ENCODE measurements at places on chromosomes 16 and 17. TPM values are rescaled to one million over a fixed set of nuclear protein-coding genes. Genes with fewer than 3 reads are reported as not detected.

DNA sequence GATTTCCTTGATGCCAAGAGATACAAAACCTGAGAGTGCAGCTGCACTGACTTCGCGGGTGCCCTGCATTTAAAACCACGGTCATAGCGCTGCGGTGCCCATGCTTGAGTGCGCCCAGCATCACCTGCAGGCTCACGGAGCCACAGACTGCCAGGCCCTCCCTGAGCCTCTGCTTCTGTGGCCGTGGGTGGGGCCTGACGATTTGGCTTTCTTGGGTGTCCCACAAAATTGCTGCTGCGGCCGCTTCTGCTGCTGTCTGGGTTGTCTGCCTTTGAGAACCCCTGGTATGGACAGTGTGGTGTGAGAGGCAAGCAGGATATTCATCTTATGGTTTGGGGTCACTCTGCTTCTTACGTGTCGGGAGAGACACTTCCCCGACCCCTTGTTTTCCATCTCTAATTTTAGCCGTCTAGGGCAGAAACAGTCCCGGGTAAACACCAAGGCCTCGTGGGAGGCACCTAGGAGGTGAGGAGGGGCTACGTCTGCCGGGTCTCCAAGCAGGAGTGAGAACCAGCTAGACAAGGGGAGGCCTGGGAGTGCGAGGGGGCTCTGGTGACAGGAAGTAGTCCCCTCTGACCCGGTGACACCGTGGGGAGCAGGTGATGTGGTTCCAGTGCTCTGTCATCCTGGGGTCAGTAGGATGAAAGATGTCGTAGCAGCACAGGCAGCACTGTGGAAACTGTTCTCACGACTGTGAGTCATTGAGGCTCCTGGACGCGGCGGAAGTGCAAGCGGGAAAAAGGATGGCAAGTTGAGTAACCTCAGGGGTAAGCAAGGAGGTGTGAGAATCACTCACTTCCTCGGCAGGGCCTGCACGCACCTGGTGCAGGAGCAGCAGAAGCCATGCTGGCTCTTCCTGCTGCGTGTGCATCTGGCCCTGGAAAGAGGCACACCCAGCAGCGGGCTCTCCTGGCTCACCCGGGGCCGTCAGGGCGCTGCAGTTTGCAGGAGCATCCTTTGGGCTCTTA lies 176.3 kb downstream of the RPTOR start:
- no peak overlapping the region for H3K27ac ChIP-seq
- no peaks in the 10 kb centered on the region for H3K36me3 ChIP-seq
- H3K4me1 ChIP-seq: peaks cover 3% of the 10 kb centered on the region
- no peak overlapping the region for H3K4me3 ChIP-seq
- H3K27me3 ChIP-seq: no peaks in the 10 kb centered on the region

DNA sequence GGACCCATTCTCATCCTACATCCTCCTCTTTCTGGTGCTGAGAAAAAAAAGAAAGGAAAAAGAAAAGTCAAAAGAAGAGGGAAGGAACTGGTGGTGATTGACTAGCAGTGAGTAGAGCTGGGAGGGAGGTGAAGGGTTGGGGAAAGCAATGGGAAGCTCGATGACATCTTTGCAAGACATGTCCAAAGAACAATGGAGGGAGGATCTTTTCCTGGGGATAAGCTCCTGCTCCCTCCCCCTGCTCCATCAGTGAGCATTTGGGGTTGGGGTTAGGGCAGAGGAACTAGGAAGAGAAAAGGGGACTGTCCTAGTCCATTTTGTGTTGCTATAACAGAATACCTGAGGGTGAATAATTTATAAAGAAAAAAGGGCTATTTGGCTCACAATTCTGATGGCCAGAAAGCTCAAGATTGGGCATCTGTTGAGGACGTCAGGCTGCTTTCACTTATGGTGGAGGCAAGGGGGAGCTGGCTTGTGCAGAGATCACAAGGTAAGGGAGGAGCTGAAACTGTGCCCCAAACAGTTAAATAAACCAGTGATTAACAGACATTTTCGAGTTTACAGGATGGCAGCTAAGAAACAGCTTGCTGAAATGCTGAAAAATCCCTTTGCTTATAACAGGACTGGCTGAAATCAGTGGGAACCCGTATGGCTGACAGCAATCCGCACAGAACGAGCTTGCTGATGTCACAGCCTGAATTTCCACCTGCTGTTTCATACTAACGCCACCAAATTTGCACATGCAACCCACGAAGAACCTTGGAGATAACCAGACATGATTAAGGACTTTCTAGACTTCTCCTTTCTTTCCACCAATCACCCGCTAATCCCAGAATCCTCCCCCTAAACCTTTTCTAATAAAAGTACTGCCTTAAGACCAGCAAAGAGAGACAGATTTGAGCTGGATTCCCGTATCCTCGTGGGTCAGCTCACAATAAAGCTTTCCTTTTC lies 1.6 kb upstream of the ODF4 start:
- H3K36me3 ChIP-seq: no peaks in the 10 kb centered on the region
- H3K4me1 ChIP-seq: no peaks in the 10 kb centered on the region
- no peak for DNase-seq
- H3K27me3 ChIP-seq: no peaks in the 10 kb centered on the region

DNA sequence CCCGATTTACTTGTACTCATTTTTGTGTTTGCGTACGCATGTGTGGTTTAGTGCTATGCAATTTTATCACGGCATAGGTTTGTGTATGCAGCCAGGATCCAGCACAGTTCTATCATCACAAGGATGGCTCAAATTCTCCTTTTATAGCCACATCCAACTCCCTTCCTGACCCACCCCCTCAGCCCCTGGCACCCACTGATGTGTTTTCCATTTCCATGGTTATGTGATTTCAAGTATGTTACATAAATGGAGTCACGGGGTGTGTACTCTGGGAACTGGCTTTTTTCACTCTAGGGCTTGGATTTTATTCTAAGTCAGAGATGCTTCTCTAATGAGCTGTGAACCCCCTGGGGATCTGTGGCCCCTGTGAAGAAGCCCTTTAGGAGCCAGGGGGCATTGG lies 16.8 kb downstream of the IL4R start:
- H3K27ac ChIP-seq: no peak overlapping the region
- H3K27me3 ChIP-seq: no peaks in the 10 kb centered on the region
- H3K4me3 ChIP-seq: no peak overlapping the region
- H3K36me3 ChIP-seq: peaks cover 17% of the 10 kb centered on the region
- H3K4me1 ChIP-seq: peaks cover 9% of the 10 kb centered on the region

The CDH13 gene
- total RNA-seq: 1.5 TPM

The HES7 gene
- 0.33 TPM for total RNA-seq

GRCh38 chr17:20273741-20274500 lies 193.4 kb downstream of the LGALS9B start:
- H3K27me3 ChIP-seq: no peaks in the 10 kb centered on the region
- H3K4me1 ChIP-seq: no peaks in the 10 kb centered on the region
- no peak for DNase-seq
- H3K36me3 ChIP-seq: peaks cover 17% of the 10 kb centered on the region
- H3K4me3 ChIP-seq: no peak overlapping the region

The MYCBPAP gene
- 1.7 TPM for total RNA-seq

- no peaks in the 10 kb centered on the region for H3K4me1 ChIP-seq
- no peaks in the 10 kb centered on the region for H3K27me3 ChIP-seq
- no peak for DNase-seq
- peaks cover 13% of the 10 kb centered on the region for H3K36me3 ChIP-seq
Observed at GRCh38 chr17:63381101-63381729, 64.9 kb downstream of the CYB561 start.

GRCh38 chr16:35255816-35256215 lies 1796.4 kb downstream of the TP53TG3F start:
- DNase-seq: no peak
- H3K27me3 ChIP-seq: no peaks in the 10 kb centered on the region
- no peak overlapping the region for H3K27ac ChIP-seq
- H3K4me3 ChIP-seq: no peak overlapping the region

- no peaks in the 10 kb centered on the region for H3K4me1 ChIP-seq
- DNase-seq: no peak
- H3K27me3 ChIP-seq: no peaks in the 10 kb centered on the region
- peaks cover 6% of the 10 kb centered on the region for H3K36me3 ChIP-seq
- no peak overlapping the region for H3K27ac ChIP-seq
Observed at GRCh38 chr16:17002565-17002964, 468.2 kb downstream of the XYLT1 start.

DNA sequence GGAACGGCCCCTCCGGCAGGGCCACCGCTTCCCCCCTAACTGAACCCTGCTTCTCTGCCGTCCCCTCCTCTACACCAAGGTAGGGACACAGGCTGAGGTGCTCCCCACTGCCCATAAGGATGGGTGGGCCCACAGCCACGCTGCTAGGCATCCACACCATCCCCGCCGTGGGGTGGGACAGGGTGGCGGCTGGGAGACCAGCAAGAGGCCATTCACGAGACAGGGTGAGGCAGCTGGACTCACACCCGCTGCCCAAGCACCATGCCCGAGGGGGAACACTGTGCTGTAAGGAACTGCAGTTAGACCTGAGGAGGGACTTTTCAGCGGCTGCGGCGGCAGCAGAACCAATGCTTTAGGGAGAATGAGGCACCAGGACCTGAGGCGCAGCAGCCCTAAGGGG lies 47.5 kb upstream of the RRN3 start:
- no peak overlapping the region for H3K4me3 ChIP-seq
- no peaks in the 10 kb centered on the region for H3K4me1 ChIP-seq
- no peaks in the 10 kb centered on the region for H3K36me3 ChIP-seq
- H3K27ac ChIP-seq: no peak overlapping the region
- no peak for DNase-seq

- no peak overlapping the region for H3K27ac ChIP-seq
- H3K4me1 ChIP-seq: no peaks in the 10 kb centered on the region
- no peaks in the 10 kb centered on the region for H3K27me3 ChIP-seq
- DNase-seq: no peak
Observed at GRCh38 chr17:17129466-17129865, 76.7 kb downstream of the PLD6 start.

- DNase-seq: no peak
- H3K27ac ChIP-seq: no peak overlapping the region
- no peaks in the 10 kb centered on the region for H3K27me3 ChIP-seq
- H3K4me1 ChIP-seq: no peaks in the 10 kb centered on the region
- H3K36me3 ChIP-seq: peaks cover 1% of the 10 kb centered on the region
Observed at GRCh38 chr16:9049241-9049640, 42.2 kb upstream of the HAPSTR1 start.

The ZNF287 gene
- total RNA-seq: 7.1 TPM

DNA sequence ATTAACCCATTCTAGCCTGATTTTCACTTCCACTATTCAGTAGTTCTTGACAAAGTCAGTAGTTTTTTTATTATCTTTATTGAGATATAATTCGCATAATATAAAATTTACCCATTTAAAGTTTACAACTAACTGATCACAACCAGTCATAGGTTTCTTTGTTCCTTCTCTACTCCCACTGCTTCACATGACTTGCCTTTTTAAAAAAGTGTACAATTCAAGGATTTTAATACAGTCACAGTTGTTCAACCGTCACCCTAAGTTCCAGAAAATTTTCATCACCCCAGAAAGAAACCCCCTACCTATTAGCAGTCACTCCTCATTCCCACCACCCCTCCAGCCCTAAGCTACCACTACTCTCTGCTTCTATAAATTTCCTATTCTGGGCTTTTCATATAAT lies 162.5 kb downstream of the TRIM37 start:
- no peak overlapping the region for H3K27ac ChIP-seq
- no peaks in the 10 kb centered on the region for H3K27me3 ChIP-seq
- DNase-seq: no peak
- H3K4me3 ChIP-seq: no peak overlapping the region

- no peaks in the 10 kb centered on the region for H3K27me3 ChIP-seq
- peak; percentile 69 for DNase-seq
- H3K27ac ChIP-seq: no peak overlapping the region
- no peaks in the 10 kb centered on the region for H3K36me3 ChIP-seq
- peak overlapping the region; percentile 57 for H3K4me3 ChIP-seq
- H3K4me1 ChIP-seq: no peaks in the 10 kb centered on the region
Observed at GRCh38 chr16:1102921-1103635, 7.0 kb upstream of the C1QTNF8 start.

DNA sequence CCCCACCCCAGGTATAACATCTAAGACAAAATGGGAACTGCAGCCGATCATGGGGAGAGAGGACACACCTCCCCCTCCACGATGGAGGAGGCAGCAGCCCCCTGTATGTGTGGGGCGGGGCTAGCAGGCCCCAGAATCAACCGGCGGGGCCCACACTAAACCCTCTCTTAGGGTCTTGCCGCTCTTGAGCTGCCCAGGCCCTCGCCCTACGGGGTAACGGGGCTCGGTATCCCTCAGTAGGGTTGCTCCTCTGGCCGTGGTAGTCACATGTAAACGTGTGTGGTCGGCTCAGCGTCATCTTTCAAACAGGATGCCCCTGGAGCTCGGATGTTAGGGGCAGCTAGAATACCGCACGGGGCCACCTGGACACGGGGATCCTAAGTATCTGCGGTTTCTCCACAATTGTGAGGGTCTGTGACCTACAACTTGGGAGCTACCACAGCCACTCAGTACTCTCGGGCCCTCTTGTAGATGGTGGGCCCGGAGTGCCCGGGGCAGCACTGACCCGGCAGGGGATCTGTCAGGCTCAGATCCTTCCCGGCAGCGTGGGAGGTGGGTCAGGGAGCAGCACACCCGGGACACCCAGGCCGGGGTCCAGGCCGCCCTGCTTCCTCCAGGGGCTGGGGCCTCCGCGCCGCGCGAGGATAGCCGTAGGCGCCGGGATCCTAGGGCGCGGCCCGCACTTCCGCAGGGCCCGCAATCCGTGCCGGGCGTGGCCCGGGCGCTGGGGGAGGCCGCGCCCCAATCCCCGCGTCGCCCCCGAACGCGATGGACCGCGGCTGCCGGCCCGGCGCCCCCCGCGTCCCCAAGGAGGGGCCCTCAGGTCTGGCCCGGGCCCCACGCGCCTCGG lies 781 bp downstream of the ARHGDIA start:
- peak; percentile 62 for DNase-seq

The CTDNEP1 gene
- 141 TPM for total RNA-seq

GRCh38 chr16:10150906-10151305 lies 31.3 kb downstream of the GRIN2A start:
- no peak overlapping the region for H3K27ac ChIP-seq
- no peak overlapping the region for H3K4me3 ChIP-seq
- no peaks in the 10 kb centered on the region for H3K36me3 ChIP-seq
- H3K4me1 ChIP-seq: no peaks in the 10 kb centered on the region
- DNase-seq: no peak

DNA sequence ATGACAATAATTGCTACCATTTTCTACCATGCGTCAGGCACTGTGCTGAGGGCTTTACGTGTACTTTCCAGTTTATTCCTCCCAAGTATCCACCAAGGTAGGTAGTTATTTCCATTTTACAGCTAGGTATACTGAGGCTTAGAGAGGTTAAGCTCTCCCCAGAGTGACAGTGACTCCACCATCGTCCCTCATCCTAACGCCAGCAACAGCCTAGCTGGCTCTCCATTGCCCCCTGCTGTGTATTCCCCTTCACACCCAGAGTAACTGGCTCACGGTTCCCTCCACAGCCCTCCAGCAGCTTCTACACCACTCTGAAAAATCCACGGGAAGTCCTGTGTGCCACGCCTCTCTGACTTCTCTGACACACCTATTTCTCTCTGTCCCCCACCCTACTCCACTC lies 7.1 kb upstream of the ASGR1 start:
- no peaks in the 10 kb centered on the region for H3K27me3 ChIP-seq
- no peaks in the 10 kb centered on the region for H3K4me1 ChIP-seq
- no peak overlapping the region for H3K27ac ChIP-seq
- H3K36me3 ChIP-seq: peaks cover 16% of the 10 kb centered on the region
- H3K4me3 ChIP-seq: no peak overlapping the region
- DNase-seq: no peak

DNA sequence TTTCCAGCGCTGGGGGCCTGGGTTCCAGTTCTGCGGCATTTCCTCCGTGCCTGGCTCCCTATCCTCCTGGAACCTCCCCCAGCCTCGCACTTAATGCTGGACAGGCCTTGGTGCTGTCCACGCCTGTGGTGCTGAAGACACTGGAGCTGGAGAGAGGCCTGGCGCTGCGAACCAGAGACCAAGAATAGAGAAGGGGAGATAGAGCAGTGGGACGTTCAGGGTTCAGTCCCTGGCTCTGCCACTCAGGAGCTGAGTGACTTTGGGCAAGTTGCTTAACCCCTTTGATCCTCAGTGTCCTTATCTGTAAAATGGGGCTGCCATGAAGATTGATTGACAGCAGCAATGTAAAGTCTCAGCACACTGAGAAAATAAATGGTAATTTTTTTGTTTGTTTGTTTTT lies 11.9 kb downstream of the SBK1 start:
- H3K27ac ChIP-seq: no peak overlapping the region
- H3K4me3 ChIP-seq: no peak overlapping the region
- H3K27me3 ChIP-seq: no peaks in the 10 kb centered on the region

Measured in H9 (cell line).